ENCODE measurements at places on chromosomes 11 and 22. TPM values are rescaled to one million over a fixed set of nuclear protein-coding genes. Genes with fewer than 3 reads are reported as not detected.

- DNase-seq = no peak
Measured at GRCh38 chr22:32574958-32575910, 100.6 kb downstream of the FBXO7 start.

DNA sequence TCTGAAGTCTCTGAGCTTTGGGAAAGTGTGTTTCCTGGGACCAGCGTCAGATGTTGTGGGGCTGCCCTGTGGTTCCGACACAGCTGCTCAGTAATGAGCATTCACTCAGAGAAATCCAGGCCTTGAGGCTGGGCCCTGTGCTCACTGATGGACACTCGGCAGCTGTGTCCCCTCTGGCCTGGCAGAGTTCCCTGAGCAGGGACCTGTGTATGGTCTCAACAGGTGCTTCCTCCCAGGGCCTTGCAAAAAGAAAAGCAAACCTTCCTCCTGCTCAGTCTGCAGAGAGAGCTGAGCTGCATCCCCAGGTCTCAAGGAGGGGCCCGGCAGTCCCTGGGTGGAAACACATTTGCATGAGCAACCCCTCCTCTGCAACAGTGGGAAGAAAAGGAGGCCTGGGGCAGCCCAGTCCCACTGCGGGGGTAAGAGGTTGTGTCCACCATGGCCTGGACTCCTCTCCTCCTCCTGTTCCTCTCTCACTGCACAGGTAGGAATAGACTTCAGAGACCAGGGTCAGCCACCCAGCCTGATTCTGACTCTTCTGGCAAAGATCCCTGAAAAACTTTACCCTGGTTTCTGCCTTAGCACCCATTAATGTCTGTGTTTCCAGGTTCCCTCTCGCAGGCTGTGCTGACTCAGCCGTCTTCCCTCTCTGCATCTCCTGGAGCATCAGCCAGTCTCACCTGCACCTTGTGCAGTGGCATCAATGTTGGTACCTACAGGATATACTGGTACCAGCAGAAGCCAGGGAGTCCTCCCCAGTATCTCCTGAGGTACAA, 131.2 kb downstream of the VPREB1 start:
- DNase-seq = no peak

DNA sequence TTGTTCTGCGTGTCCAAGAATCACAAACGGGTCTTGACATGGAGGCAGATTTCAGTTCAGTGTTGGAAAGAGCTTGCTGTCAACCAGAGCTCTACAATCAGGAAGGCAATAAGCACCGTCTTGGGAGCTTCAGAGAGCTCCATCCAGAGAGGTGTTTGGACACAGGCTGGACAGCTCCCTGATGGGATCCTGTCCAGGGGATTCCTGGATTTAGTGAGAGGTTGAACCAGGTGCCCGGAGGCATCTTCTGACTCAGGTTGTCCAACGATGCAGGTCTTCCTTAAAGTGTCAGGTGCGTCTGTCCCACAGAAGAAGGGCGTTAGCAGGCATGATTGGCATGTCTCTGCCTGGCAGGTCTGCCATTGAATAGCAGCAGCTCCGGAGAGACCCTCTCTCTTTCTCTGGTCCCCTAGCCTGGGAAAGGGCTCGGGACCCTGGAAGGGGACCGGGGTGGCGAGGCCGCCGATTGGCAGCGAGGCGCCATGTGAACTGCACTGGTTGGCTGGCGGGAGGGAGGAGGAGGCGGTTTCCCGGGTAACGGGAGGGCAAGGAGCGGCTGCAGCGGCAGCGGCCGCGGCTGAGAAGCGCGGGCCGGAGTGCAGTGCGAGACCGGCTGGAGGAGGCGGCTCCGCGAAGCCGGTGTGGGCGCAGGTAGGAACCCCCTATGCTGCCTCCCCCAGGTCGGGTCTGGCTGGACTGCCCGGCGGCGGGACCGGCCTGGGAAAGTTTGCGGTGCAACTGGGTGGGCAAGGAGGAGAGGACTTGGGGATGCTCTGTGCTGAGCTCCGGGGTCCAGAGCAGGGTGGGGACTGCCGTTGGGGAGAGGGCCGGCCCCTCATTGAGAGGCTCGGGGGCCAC, 104.1 kb upstream of the E2F8 start:
- DNase-seq = peak; percentile 22

- DNase-seq = no peak
Measured at GRCh38 chr11:40387240-40387980, 1072.0 kb downstream of the LRRC4C start.

GRCh38 chr11:96218006-96218405, 125.0 kb downstream of the MAML2 start:
- no peak for DNase-seq

DNA sequence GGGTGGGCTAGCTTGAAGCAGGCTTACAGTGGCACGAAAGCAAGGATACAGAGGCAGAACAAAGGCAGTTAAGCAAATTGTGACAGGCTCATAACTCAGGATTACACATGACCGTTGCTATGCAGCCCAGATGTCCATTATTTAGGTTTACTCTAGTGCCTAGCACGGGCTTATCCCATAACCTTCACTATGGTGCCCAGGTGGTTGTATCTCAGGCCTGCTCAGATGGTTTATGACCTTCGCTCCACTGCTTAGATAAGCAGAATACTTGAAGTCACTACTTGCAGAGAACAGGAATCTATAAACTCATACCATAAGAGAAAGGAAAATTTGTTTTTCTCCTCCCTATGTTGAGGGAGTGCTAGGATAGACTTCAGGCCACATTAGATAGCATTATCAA, 9.0 kb downstream of the OR6M1 start:
- DNase-seq = no peak

DNA sequence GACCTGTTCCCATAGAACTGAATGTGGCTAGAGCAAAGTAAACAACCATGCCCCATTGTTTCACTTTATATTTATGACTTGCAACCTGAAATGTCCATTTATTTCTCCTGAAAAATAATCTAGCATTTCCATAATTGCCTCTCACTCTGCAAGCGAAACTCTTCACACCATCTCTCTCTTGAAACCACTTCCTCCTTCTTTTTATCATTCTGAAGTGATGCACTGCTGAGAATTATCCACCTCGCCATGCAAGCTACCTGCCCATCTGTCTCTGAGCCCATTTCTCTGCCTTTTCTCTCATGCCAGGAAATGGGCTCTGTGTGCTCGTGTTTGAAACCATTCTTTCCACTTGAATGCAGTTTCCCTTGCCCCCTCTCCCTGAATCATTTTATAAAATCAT, 13.5 kb downstream of the MRGPRX3 start:
- DNase-seq = no peak

GRCh38 chr11:6253197-6253596, 6.4 kb upstream of the CCKBR start:
- no peak for DNase-seq

GRCh38 chr11:1967641-1968225, 20.6 kb downstream of the MRPL23 start:
- no peak for DNase-seq

GRCh38 chr11:61119055-61119454, 16.8 kb downstream of the CD5 start:
- DNase-seq = no peak

DNA sequence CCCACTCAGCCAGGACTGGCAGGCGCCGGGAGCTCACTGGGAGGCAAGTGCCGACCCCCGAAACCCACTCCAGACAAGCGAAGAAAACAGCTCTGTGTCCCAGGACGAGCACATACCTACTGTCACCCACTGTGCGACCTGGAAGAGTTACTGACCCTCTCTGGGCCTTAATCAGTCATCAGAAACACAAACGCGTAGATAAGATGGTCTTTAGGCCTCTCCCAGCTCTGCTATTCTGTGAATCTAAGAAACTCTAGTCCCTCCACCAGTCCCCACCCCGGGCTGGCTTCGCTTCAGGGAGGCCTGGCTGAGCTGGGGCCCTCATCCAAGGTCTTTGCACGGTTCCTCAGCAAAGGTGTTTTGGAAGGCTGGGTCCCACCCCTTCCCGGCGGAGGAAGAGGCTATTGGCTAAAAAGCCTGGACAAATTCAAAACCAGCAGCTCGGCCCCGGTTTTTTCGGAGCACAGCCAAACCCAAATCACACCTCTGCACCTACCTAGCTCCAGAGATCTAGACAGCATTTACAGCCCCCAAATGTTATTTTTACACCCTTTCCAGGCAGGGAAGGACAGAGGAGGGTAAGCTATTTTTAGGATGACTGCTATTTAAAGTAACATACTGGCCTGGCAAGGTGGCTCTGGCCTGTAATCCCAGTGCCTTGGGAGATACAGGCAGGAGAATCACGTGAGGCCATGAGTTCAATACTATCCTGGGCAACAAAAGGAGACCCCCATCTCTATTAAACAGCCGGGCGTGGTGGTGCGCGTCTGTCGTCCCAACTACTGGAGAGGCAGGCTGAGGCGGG, 13.2 kb upstream of the HDHD5 start:
- DNase-seq = no peak

DNA sequence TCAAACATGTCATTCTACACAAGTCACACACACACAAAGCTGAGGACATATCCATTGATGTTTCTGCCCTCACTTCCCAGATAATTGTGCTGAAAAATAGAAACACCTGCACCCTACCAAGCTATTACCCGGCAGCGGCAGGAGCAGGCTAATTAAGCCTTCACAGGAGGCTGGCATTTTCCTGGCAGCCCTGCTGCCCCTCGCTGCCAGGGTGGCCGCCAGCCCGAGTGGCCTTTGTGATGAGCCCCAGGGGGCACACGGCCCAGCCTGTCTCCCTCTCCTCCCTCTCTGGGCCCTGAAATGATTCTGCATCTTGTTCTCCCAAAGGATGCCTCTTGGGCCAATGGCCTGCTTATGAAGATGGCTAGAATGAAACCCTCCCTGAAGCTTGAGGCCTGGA, 76.2 kb upstream of the TP53I11 start:
- no peak for DNase-seq

DNA sequence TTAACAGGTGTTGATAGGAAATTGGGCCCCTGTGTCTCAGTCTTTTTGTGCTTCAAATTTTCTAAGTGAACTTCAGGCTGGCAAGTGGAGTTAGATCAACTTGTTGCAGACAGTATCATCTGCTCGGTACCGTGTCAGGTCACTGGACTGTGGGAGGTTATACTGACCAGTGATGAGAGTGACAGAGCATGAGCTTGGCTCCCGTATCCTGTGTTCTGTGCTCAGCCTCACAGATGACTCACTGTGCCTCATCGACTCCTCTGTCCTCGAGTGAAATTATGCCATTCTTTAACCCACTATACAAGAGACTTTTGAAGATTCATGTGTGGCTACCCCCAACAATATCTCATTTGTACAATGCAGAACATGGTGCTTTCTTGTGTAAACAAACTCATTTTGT, 7.9 kb downstream of the GRAP2 start:
- DNase-seq = peak; percentile 2

DNA sequence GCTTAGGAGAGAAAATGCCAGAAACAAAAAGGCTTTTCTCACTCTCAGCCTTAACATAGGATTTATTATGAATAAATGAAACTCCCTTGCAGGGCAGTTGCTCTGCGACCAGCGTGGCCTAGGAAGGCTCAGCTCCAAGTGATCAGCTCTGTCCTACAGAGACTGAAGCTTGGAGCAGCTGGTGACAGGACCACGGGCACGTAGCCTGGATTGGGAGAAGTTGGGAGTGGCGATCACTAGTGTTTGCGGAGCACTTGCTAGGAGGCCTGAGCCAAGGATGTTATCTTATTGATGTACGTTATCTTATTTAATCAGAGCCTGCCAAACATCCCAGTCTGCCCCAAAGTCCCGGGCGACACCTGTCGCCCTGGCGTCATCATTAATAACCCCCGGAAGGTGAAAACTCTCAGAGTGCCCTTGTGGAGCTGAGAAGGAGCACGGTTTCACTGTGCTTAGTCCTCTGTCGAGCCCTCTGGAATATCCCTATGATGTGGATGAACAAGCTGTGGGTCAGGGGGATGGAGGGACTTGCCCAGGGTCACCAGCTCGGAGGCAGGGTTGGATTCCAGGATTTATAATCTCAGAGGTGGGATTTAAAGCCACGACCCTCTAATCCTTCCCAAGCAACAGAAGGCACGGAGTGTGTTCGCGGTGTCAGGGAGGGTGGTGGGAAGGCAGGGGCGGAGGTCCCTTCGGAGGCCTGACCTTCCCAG, 40.8 kb upstream of the SMIM38 start:
- no peak for DNase-seq

DNA sequence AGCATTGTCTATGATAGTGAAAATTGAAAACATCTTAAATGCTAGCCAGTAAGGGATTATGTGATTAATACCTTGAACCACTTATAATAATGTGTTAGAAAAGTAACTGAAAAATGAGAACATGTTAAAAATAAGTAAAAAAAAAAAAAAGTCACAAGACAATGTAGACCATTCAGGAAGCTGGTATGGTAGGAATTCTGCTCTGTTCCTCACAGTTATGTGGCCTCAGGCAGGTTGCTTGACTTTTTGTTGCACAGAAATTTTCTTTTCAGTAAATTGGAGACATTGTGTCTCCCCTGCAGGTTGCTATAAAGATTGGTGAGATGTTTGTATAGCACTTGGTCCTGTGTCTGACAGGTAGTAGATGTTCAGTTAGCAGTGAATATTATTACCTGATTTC, 17.3 kb upstream of the PLET1 start:
- DNase-seq = no peak

DNA sequence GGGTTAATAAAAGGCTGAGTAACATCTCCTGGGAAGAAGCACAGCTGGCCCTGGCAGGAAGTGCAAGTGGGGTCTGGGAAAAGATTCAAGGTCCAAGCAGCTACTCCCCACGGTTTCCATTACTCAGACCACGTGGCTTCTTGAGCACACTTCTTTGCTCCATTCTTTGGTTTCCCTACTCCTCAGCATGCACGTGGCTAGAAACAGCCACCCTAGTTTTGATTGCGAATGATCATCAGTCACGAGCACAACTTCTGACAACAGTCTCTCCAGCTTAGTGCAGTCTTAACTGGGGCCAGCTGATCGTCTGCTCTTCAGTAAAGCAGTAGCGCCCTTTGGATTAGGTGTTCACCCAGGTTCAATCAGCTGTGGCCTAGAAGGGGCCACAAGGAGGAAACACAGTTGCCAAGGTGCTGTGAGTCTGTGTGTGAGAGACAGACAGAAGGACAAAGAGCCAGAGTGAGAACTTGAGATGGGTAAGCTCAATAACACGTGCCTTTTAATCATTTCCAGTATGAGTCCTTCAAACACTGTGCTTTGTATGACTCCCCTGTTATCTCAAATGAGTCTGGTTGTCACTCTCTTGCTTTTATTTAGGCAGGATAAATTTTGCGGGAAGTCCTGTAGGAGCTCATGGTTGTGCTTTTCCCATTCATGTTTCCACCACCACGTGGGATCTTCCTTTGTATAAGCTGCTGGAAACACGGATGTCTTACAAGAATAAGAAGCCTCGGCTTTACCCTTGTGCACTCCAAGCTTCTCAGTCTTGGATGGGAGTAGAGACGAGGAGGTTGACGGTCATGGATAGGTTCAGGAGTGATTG, 901 bp upstream of the PARVA start:
- DNase-seq = peak; percentile 41

TTC38 gene
- 15.3 TPM for total RNA-seq

C22orf31 gene
- not detected for total RNA-seq

MS4A12 gene
- total RNA-seq = not detected

DYNC2H1 gene
- total RNA-seq = 7.7 TPM

OR4D5 gene
- total RNA-seq = not detected

UPK3A gene
- total RNA-seq = not detected

NLRP10 gene
- 0.16 TPM for total RNA-seq

Measured in A172 (cell line).